Activated naive CD8-positive, alpha-beta T cell treated with anti-CD3 and anti-CD28 coated beads, Interleukin-2, amount 10 ng/mL, durations not matched to agents 7 days and 5 days (primary cell): ENCODE measurements at places on chromosomes 11 and 22. TPM values are rescaled to one million over a fixed set of nuclear protein-coding genes. Genes with fewer than 3 reads are reported as not detected.

PSMD13 gene
- total RNA-seq = 131 TPM

KCNJ1 gene
- total RNA-seq = 0.14 TPM

- DNase-seq = no peak
Observed at GRCh38 chr11:78318321-78319114, 99.1 kb downstream of the GAB2 start.

GRCh38 chr11:117457835-117458234, 130.2 kb downstream of the CEP164 start:
- DNase-seq = no peak

HEPHL1 gene
- total RNA-seq = not detected

SGSM1 gene
- 1.1 TPM for total RNA-seq

CDHR5 gene
- total RNA-seq = not detected
